ENCODE measurements at places on chromosomes 16 and 17.

DNA sequence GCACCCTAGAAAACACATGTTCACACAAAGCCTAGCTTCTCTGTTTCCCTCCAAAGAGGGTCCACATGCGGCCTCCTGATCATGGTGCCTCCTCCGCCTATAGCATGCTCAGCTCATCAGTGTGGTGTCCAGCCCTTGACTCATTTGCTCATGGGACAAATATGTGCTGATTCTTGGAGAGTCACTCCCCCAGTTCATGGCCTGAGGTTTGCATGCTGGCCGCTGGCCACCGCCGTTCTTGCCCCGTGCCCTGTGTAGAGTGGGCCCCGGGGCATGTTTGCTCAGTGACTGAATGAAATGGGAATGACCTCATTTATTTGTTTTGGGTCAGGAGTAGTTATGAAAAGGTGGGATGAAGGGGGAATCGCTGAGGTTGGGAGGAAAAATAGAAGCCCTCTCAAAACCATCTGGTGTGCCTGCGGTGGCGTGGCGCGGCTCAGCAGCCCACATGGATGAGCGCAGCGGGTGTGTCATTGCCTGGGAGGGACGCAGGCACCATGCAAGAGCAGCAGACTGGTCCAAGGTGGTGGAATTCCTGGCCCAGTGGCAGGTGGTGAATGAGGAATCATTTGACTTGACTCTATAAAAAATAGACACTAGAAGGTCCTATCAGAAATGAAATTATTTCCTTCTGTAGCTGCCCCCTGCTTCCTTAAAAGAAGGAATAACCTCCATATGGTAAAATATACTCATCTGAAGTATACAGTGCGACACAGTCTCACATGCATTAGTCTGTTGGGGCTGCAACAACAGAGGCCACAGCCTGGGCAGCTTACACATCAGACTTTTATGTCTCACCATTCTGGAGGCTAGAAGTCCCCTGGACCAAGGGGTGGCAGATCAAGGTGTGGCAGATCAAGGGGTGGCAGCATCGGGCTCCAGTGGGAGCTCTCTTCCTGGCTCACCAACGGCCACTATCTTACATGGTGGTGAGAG lies 31.7 kb downstream of the CRISPLD2 start:
- no peak for DNase-seq

DNA sequence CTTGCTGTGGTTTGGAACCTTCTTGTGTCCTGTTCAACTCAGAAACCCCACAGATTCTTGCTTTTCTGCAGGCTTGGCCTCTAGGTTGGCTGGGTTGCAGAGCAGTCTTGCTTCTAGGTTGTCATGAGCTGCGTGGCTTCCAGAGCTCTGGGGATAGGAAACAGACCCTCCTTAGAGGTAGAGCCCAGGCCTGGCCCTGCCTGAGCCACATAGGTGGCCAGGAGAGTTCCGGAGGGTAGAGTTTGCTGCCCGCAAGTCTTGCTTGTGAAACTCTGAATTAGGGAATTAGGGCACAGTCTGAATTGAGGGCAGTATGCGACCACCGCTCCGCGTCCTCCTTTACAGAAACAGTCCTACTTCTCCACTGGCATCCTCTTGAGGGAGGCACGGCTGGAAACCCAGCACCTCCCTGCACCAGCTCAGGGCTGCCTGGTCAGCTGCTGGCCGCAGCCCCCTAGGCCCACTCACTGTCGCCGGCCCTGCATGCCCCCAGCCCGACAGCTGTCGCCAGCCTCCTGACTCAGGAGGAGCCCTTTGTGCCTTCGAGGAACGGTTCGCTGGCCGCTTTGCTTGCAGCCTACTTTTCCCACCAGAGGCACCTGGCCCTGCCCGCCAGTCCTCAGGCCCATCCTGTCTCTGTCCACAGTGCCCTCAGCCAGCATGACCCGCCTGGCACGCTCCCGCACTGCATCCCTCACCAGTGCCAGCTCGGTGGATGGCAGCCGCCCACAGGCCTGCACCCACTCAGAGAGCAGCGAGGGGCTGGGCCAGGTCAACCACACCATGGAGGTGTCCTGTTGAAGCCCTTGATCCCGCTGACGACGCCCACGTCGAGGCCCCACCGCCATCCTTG lies 4.3 kb upstream of the SETD6 start:
- no peak for DNase-seq

GRCh38 chr17:68101987-68102314 lies 66.4 kb downstream of the KPNA2 start:
- no peak for DNase-seq

- no peak for DNase-seq
Measured at GRCh38 chr17:33986566-33986965, 268.5 kb upstream of the CCL2 start.

DNA sequence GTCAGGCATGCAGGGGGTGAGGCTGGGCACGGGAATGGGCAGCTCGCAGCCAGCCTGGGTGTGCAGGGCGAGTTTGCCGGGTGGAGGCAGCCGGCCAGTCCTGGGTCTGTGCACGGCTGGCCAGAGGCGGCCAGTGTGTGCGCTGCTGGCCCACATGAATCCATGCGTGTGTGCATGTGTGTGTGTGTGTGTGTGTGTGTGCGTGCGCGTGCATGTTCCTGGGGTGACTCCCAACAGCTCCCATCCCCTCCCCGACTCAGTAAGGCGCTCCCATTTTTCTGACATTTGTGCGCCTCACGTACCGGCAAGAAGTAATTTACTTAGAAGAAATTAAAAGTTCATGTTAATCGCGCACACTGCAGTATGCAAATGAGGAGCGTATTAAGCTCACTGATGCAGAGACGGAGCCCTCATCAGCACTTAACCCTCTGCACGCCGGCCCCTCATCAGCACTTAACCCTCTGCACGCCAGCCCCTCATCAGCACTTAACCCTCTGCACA lies 55.4 kb upstream of the ACSF3 start:
- DNase-seq, result no peak

- DNase-seq, result no peak
Measured at GRCh38 chr16:67962135-67962534, 6.3 kb downstream of the SLC12A4 start.

DNA sequence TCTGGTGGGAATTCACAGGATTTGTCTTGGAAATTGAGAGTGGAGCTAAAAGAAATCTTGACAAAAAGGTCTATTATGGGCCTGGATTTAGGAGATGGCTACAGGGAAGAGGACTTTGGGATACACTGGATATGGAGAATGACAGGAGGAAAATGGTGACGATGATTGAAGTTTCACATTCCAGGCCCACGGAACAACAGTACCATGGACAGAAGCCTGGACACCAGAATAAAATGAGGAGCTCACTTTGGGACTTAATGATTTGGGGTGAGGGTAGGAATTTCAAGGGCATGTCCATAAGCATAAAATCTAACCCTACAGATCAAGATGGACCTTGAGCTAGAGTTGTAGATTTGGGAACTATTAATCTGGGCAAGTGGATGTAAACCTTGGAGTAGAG lies 47.8 kb upstream of the DNAH9 start:
- no peak for DNase-seq

DNA sequence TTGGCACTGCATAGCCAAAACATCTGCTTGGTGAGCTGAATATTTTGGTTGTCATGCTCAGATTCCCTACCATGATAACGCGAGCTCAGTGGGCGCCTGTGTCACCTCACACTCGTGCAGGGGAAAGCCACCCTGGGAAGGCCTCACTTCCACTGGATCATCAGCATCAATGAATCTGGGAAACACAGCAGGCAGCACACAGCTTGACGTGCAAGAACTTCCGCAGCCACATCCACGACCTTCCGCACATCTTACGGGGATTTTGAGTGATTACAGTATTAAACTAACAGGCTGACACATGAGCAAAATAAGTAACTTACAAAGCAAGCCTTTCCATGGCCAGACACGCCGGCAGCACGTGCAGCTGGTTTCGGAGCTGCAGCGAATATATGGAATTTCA lies 54.7 kb upstream of the FOXF1 start:
- DNase-seq, result no peak

- DNase-seq, result no peak
Measured at GRCh38 chr17:76365256-76365903, 11.7 kb upstream of the PRPSAP1 start.

- DNase-seq, result no peak
Measured at GRCh38 chr17:59001158-59001814, 105.4 kb downstream of the TRIM37 start.
